T-helper 17 cell (primary cell): ENCODE measurements at places on chromosomes 6 and 20. TPM values are rescaled to one million over a fixed set of nuclear protein-coding genes. Genes with fewer than 3 reads are reported as not detected.

DNA sequence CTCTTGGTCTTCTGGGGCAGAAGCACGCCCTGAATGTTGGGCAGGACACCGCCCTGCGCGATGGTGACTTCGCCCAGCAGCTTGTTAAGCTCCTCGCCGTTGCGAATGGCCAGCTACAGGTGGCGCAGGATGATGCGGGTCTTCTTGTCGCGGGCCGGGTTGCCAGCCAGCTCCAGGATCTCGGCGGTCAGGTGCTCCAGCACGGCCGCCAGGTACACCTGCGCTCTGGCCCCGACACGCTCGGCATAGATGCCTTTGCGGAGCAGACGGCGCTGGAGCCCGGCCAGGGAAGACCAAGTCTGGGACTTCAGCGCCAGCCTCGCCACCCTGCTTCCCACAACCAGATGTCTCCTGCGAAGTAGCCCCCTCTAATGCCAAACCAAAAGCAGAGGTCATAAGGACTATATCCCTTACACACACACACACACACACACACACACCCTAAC lies 8.0 kb upstream of the SLC17A3 start:
- H3K36me3 ChIP-seq = peaks cover 2% of the 10 kb centered on the region
- DNase-seq = no peak
- H3K4me3 ChIP-seq = peak overlapping the region; percentile 80
- peaks cover 7% of the 10 kb centered on the region for H3K4me1 ChIP-seq

DNA sequence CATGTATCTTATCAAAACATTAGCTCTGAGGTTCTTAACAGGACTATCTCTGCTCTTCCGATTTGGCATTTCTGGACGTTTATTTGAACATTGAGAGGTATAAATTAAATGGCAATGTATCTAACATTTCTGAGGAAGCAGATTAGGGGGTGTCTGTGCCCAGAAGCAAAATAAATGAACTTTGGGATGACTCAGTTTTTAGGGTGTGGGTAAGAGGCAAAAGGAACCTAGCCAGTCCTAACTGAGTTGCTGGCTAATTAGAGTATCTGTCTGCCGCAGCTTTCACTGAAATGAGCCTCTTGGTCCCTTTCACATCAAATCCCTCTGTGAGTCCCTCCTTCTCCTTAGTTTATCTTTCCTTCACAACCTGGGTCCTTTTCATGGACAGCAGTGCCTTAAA lies 1.1 kb downstream of the RNF144B start:
- peak overlapping the region; percentile 100 for H3K4me3 ChIP-seq
- H3K27ac ChIP-seq = peak overlapping the region; percentile 84
- peaks cover 10% of the 10 kb centered on the region for H3K27me3 ChIP-seq
- H3K36me3 ChIP-seq = peaks cover 5% of the 10 kb centered on the region
- peaks cover 26% of the 10 kb centered on the region for H3K4me1 ChIP-seq

DNA sequence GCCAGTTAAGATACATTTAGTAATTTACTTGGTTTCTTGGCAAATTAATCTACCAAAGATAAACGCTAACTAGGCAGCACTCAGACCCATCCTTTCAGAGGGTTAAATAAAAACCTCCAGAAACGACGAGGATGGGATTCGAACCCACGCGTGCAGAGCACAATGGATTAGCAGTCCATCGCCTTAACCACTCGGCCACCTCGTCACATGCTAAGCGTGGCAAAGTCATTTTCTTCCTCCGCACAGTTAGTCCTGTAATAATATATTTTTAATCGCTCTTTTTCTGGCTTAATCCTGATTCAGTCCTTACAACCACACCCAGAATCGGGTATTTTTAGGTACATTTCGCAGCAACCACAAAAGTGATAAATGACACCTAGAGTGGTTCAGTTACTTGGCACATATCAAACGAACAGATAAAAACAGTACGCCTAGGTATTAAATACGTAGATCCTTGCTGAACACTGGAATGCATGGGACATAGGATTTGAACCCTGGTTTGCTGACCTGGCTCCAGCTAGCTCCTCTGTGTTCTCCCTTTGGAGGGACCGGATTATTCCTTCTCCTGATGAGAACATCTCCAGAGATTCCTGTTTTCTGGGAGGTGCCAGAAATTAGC lies 71.6 kb downstream of the GPX5 start:
- H3K4me3 ChIP-seq = no peak overlapping the region
- H3K4me1 ChIP-seq = peaks cover 2% of the 10 kb centered on the region

- H3K27ac ChIP-seq = no peak overlapping the region
- no peak overlapping the region for H3K4me3 ChIP-seq
- peaks cover 31% of the 10 kb centered on the region for H3K27me3 ChIP-seq
These were observed 1.3 kb downstream of the BPIFA2 start for GRCh38 chr20:33169176-33169794.

- peaks cover 4% of the 10 kb centered on the region for H3K4me1 ChIP-seq
- no peak overlapping the region for H3K27ac ChIP-seq
- H3K27me3 ChIP-seq = peaks cover 61% of the 10 kb centered on the region
- DNase-seq = no peak
- H3K4me3 ChIP-seq = no peak overlapping the region
These were observed 44.3 kb downstream of the PDYN start for GRCh38 chr20:1949347-1950100.

DNA sequence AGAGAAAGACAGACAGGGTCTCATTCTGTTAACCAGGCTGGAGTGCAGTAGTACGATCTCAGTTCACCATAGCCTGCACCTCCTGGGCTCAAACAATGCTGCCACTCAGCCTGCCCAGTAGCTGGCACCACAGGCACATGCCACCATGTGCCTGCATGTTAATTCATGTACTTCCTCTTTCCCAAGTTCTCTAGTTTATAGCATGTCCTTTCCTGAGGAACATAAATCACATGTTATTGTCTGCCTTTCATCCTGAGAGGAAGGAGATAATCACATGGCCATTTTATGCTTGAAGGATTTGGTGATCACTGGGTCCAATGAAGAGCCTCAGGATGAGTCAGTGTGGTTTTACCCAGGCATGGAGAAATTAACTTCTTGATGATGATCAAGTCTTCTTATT lies 47.9 kb downstream of the COL11A2 start:
- no peak for DNase-seq
- peaks cover 45% of the 10 kb centered on the region for H3K27me3 ChIP-seq
- H3K4me3 ChIP-seq = no peak overlapping the region
- H3K4me1 ChIP-seq = peaks cover 11% of the 10 kb centered on the region
- peaks cover 14% of the 10 kb centered on the region for H3K36me3 ChIP-seq
- no peak overlapping the region for H3K27ac ChIP-seq

DNA sequence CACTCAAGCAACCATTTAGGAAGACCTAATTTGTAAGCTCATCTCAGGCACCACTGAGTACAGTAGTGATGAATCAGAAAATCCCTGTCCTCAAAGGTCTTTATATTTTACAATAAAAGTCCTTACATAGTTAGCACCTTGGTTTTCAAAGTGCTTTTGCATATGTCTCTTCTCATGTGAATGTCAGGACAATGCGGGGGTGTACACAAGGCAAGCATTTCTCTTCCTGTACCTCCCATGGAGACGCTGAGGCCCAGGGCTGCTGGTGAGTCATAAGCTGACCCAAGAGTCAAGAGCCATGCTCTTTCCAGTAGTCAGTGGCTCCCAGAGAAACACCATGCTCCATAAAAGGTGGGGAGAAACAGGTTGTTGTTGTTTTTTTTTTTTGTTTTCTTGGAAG lies 174.0 kb downstream of the GJA10 start:
- peaks cover 51% of the 10 kb centered on the region for H3K4me1 ChIP-seq
- H3K27me3 ChIP-seq = peaks cover 2% of the 10 kb centered on the region
- no peak for DNase-seq
- no peak overlapping the region for H3K4me3 ChIP-seq

- H3K27me3 ChIP-seq = peaks cover 14% of the 10 kb centered on the region
- no peak for DNase-seq
- H3K36me3 ChIP-seq = no peaks in the 10 kb centered on the region
These were observed 59.5 kb downstream of the BFSP1 start for GRCh38 chr20:17471606-17472187.

DNA sequence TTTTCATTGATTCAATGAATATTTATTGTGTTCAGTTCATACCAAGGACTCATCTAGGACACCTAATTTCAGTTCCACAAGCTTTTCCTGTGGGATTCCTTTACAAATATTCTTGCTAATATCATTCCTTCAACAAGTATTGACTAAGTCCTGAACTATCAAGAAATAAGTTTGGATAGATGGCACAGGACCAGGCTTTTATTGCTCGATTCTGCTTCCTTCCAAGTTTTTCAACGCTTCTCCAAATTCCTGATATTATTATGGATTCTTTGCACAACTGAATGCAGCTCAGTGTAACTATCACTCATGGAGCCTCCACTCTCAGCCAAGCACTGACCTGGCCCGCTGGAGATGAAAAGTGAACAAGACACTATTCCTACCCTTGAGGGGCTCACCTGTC lies 32.7 kb upstream of the COL21A1 start:
- H3K36me3 ChIP-seq = no peaks in the 10 kb centered on the region
- no peaks in the 10 kb centered on the region for H3K27me3 ChIP-seq
- no peak for DNase-seq
- no peak overlapping the region for H3K4me3 ChIP-seq
- no peaks in the 10 kb centered on the region for H3K4me1 ChIP-seq

Gene MUCL3
- not detected for total RNA-seq

DNA sequence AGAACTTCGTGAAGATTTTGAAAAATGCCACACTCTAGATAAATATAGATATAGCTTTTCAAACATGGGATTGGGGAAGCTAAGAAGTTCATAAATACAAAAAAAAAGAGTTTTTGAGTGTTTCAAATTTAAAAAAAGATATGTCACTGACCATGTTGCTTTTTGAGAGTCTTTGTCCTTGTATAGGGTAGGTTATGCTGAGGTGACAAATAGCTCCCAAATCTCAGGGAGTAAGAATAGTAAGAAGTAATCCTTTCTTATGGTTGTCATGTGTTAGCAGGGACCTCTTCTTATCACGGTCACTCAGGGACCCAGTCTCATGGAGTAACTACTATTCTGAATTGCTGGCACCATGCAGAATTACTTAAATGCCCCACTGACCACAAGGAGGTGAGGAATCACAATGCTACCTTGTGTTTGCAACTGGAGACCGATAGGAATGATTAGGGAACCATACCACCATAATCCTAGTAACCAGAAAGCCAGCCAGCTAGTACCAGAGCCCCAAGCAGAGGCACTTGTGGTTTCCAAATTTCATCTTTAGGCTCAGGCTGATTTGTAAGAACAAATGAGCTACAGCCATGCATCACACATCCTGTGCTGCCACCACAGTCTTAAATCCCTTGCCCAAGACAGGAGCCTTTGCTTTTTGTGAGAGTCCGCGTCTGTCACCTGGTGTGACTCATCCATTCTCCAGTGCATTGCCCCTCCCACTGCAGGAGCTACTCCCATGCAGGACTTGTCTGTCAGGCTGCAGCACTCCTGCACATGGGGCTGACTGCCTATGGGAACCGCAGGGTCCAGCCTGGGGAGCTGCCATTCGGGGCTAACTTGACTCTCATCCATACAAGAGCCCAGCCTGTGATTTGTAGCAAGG lies 42.4 kb upstream of the ADGRF4 start:
- H3K27me3 ChIP-seq = peaks cover 9% of the 10 kb centered on the region
- H3K4me3 ChIP-seq = no peak overlapping the region
- DNase-seq = no peak
- no peaks in the 10 kb centered on the region for H3K36me3 ChIP-seq

DNA sequence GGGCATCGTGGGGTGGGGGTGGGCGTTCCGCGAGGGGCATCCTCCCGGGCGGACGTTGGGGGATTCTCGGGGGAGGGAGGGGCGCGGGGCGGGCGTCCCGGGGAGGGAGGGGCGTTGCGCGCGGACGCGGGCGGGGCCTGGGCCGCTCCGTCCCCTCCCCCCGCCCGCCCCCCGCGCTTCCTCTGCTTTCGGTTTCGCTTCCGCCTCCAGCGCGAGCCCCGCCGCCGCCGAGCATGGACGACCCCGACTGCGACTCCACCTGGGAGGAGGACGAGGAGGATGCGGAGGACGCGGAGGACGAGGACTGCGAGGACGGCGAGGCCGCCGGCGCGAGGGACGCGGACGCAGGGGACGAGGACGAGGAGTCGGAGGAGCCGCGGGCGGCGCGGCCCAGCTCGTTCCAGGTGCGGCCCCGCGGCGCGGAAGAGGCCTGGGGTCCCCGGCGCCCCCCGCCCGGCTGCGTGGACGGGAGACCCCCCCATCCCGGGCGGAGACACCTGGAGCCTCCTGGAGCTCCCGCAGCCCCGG lies at the start of gene OGFR:
OGFR (plus strand) TSS at position 209 of the 528 bp plus-strand sequence; CDS start at position 234, 25 bp downstream.
- no peaks in the 10 kb centered on the region for H3K36me3 ChIP-seq
- H3K4me1 ChIP-seq = peaks cover 19% of the 10 kb centered on the region
- H3K27me3 ChIP-seq = no peaks in the 10 kb centered on the region
- DNase-seq = peak; percentile 70

DNA sequence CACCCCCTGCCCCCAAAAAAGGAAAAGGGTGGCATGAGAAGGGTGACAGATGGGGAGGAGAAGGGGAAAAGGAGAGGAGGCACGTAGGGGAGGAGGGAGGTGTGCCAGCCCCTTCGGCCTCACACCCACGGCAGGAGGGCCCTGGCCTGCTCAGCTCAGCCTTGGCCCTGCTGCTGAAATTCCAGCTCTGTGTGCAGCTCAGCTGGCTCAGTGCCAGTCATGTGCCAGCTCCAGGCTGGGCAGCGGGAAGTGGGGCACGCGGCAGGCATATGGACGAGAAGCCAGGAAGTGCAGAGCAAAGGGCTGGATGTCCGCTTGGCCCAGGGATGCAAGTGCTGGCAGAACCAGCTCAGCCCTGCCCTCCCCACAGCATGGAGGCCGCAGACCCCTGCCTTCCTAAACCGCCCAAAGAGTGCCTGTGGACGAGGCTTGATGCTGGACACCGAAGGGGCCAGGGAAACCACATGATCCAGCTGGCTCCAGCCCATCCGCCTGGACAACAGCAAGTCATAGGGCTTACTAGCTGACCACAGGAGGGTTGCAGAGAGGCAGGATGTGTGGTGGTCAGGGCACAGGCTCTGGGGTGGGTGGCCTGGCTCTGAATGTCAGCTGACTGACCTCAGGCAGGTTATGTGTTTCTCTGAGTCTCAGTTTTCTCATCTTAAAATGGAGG lies 60.2 kb downstream of the NOL4L start:
- peaks cover 61% of the 10 kb centered on the region for H3K4me1 ChIP-seq
- peak overlapping the region; percentile 86 for H3K27ac ChIP-seq
- H3K36me3 ChIP-seq = peaks cover 8% of the 10 kb centered on the region
- H3K4me3 ChIP-seq = no peak overlapping the region
- no peaks in the 10 kb centered on the region for H3K27me3 ChIP-seq

GRCh38 chr6:145723646-145724045 lies 11.7 kb downstream of the EPM2A start:
- no peaks in the 10 kb centered on the region for H3K4me1 ChIP-seq
- H3K4me3 ChIP-seq = no peak overlapping the region
- H3K27ac ChIP-seq = no peak overlapping the region

DNA sequence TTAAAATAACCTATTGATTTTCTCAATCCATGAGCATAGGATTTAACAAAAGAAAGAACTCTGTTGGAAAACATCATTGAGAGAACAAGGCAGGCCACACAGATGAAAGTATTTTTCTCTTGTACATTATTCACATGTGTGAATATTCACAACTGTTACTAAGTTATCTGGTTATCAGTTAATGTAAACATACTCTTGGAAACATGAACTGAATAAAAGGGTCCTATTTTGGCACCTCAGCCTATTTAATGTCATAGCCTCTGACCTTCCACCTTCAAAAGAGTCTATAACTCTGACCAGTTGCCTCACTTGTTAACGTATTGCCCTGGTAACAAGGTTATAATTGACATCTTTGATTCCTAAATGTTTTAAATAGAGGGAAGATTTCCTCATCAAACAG lies 8.1 kb downstream of the SYCP2 start:
- H3K27me3 ChIP-seq = peaks cover 5% of the 10 kb centered on the region
- no peaks in the 10 kb centered on the region for H3K4me1 ChIP-seq
- no peaks in the 10 kb centered on the region for H3K36me3 ChIP-seq
- no peak overlapping the region for H3K27ac ChIP-seq
